GM13976 (cell line): ENCODE measurements at places on chromosomes 13 and 19.

- DNase-seq: no peak
Observed at GRCh38 chr19:30406220-30407067, 34.3 kb downstream of the ZNF536 start.

DNA sequence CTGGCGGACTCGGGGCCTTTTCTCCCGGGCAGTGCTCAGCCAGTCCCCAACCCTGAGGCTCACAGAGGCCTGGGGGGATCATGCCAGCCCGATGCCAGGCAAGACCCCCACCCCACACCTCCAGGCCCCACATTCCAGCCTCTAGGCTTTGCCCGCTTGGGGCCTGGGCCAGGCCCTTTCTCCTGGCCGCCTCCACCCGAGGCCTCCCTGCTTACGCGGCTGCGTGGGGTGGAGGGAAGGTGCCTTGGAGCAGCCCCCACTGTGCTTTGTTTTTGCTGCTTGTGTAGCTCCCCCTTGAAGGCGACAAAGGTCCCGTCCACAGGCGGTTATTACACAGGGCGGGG is 38.4 kb downstream of the SMIM24 start:
- DNase-seq: no peak

GRCh38 chr13:110305544-110305943 is 1.4 kb downstream of the COL4A1 start:
- DNase-seq: no peak

GRCh38 chr13:41465241-41465847 is 8.0 kb downstream of the RGCC start:
- peak; percentile 83 for DNase-seq

- no peak for DNase-seq
Observed at GRCh38 chr13:99135591-99135990, 65.1 kb upstream of the UBAC2 start.

- DNase-seq: no peak
Observed at GRCh38 chr13:113874177-113874576, 10.3 kb upstream of the GAS6 start.

DNA sequence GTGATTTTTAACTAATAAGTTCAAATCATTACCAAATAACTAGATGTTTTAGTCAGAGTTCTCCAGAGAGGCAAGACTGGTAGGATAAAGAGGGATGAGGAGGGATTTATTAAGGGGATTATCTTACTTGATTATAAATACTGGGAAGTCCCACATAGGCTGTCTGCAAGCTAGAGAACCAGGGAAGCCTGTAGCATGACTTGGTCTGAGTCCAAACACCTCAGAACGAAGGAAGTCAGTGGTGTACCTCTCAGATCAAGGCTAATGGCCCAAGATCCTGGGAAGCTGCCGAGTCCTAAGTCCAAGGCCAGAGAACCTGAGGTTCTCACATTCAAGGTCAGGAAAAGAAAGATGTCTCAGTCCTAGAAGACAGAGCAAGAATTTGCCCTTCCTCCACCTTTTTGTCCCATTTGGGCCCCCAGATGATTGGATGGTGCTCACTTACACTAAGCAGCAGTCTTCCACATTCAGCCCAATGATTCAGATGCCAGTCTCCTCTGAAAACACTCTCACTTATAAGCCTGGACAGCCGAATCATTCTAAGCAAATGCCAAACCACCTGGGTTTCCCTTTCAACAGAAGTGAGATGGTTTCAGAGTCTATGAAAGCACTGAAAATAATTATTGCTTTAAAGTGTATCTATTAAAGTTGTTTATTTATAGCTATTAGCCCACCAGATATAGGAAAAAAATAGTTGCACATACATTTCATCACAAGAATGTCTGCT is 1599.2 kb downstream of the OLFM4 start:
- no peak for DNase-seq

GRCh38 chr13:43077461-43077860 is 54.1 kb downstream of the DNAJC15 start:
- DNase-seq: no peak

- DNase-seq: no peak
Observed at GRCh38 chr19:36041831-36042230, 9.2 kb upstream of the CLIP3 start.

- DNase-seq: peak; percentile 82
Observed at GRCh38 chr19:29837448-29837981, 25.7 kb downstream of the CCNE1 start.

DNA sequence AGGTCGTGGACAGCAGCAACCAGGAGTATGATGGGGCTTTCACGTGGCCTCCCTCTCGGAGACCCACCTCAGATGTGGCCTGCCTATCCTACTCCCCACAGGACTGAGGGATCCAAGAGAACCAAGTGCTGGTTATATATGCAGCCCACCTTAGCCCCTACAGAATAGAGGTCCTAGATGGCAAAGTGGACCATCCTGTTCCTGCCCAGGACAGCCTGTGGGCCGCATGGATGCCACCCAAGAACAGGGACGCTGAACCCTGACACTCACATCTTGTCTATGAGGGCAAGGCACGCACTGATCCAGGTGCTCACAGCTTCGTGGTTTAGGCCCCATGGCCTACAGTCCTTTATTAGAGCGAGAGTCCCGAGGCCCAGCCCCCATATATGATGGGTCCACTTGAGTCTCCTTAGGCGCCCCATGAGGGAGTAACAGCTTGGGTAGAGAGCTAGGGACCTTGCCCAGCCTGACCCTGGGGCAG is 1.5 kb upstream of the SLC27A5 start:
- DNase-seq: no peak

- DNase-seq: no peak
Observed at GRCh38 chr13:101398920-101399319, 17.4 kb downstream of the NALCN start.

- no peak for DNase-seq
Observed at GRCh38 chr13:44365008-44365407, 8.6 kb upstream of the SERP2 start.

DNA sequence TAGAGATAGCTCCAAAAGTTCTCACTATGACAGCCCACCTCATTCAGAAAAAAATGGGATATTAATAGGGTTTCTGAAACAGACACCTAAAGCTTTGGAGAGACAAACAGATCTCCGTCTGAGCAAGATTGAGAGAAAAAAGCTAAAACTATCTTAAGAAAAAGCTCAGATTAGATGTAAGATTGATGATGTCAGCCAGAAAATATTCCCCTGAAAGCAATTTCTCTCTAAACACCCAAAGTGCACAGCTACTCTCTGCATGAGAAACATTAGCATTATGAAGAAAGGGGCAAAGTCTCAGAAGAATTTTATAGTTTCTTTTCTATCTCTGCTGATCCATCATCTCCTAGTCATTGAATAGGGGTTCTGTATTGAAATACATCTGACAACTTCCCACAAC is 148.9 kb downstream of the ZNF737 start:
- no peak for DNase-seq
